ENCODE measurements at places on chromosomes 1 and 21. TPM values are rescaled to one million over a fixed set of nuclear protein-coding genes. Genes with fewer than 3 reads are reported as not detected.

- H3K4me3 ChIP-seq: no peak overlapping the region
- DNase-seq: no peak
- no peaks in the 10 kb centered on the region for H3K36me3 ChIP-seq
Measured at GRCh38 chr1:30855686-30856259, 52.8 kb downstream of the SDC3 start.

GRCh38 chr1:53295726-53296116, 32.1 kb downstream of the LRP8 start:
- no peak overlapping the region for H3K4me3 ChIP-seq
- H3K4me1 ChIP-seq: peaks cover 4% of the 10 kb centered on the region
- H3K27ac ChIP-seq: no peak overlapping the region
- H3K36me3 ChIP-seq: no peaks in the 10 kb centered on the region

GRCh38 chr1:30801771-30802198, 44.2 kb upstream of the LAPTM5 start:
- no peak overlapping the region for H3K4me3 ChIP-seq
- peak overlapping the region; percentile 59 for H3K27ac ChIP-seq
- peaks cover 49% of the 10 kb centered on the region for H3K4me1 ChIP-seq
- DNase-seq: peak; percentile 87
- no peaks in the 10 kb centered on the region for H3K36me3 ChIP-seq

GRCh38 chr1:19628879-19629278, 15.2 kb upstream of the NBL1 start:
- no peak for DNase-seq
- H3K36me3 ChIP-seq: peaks cover 33% of the 10 kb centered on the region
- H3K27ac ChIP-seq: no peak overlapping the region
- H3K4me1 ChIP-seq: peaks cover 7% of the 10 kb centered on the region

DNA sequence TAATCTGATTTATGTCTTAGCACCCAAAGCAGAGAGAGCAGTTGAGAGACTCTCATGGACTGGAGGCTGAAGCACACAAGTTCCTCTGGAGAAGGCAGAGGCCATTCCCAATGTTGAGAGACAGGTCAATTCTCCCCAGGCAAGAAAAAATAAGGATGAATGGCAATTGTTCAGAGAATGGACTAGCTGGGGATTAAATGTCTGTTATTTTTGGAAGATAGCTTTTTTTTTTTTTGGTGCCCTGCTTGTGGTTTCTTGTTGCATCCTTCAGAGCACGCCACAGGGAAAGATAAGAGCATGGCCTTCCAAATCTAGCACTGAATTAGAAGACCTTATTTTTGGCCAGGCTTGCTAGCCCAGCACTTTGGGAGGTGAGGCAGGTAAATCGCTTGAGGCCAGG, 65.6 kb upstream of the ERRFI1 start:
- DNase-seq: no peak
- no peak overlapping the region for H3K4me3 ChIP-seq
- no peak overlapping the region for H3K27ac ChIP-seq
- no peaks in the 10 kb centered on the region for H3K27me3 ChIP-seq

- peaks cover 16% of the 10 kb centered on the region for H3K4me1 ChIP-seq
- peak overlapping the region; percentile 70 for H3K27ac ChIP-seq
- no peaks in the 10 kb centered on the region for H3K36me3 ChIP-seq
- DNase-seq: no peak
- no peak overlapping the region for H3K4me3 ChIP-seq
Measured at GRCh38 chr1:61253912-61254633, 171.7 kb downstream of the NFIA start.

GRCh38 chr1:39220891-39221870, 16.7 kb downstream of the MACF1 start:
- H3K4me1 ChIP-seq: peaks cover 7% of the 10 kb centered on the region
- no peaks in the 10 kb centered on the region for H3K27me3 ChIP-seq
- H3K27ac ChIP-seq: no peak overlapping the region
- no peak for DNase-seq
- H3K36me3 ChIP-seq: no peaks in the 10 kb centered on the region
- no peak overlapping the region for H3K4me3 ChIP-seq

DNA sequence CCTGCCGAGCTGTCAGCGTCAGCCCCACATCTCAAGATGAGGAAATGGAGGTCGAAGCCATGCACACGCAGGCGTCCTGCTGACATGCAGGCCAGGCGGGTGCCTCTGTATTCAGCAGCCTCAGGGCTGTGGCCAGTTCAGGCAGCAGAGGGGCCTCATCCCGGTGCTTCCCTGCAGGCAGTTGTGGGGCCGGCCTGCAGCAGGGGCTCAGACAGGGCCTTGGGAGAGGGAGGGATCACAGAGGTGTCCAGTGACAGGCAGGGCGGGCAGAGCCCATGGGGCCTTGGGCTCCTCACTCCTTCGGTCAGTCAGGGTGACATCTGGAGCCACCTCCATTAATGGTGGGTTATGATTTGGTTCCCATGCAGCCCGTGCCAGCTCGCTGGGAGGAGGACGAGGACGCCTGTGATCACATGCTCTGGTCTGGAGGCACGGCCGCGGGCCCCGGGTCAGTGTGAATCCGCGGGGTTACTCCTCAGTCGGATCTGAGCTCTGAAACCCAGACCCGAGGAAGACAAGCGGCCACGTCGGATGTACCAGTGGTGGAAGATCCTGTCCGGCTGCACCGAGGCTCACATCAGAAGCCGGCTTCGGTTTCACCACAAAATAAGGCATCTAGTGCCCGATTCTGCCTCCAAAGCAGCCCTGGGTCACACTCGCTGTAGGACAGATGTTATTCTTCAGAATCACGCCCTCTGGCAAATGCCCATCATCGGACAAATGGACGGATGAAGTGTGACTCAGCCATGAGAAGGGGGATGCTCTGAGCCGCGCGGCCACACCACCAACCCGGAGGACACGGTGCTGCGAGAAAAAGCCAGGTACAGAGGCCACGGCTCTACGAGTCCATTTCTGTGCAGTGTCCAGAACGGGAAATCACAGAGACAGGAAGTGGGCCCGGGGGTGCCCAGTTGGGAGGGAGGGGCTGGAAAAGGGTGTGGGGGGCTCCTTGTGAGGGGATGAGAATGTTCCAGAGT, 33.4 kb downstream of the KRTAP10-1 start:
- DNase-seq: no peak
- H3K36me3 ChIP-seq: no peaks in the 10 kb centered on the region
- H3K4me1 ChIP-seq: no peaks in the 10 kb centered on the region
- peaks cover 8% of the 10 kb centered on the region for H3K27me3 ChIP-seq
- H3K4me3 ChIP-seq: no peak overlapping the region
- no peak overlapping the region for H3K27ac ChIP-seq

GRCh38 chr1:7352364-7352763, 418.7 kb upstream of the VAMP3 start:
- H3K4me1 ChIP-seq: no peaks in the 10 kb centered on the region
- no peaks in the 10 kb centered on the region for H3K36me3 ChIP-seq

DNA sequence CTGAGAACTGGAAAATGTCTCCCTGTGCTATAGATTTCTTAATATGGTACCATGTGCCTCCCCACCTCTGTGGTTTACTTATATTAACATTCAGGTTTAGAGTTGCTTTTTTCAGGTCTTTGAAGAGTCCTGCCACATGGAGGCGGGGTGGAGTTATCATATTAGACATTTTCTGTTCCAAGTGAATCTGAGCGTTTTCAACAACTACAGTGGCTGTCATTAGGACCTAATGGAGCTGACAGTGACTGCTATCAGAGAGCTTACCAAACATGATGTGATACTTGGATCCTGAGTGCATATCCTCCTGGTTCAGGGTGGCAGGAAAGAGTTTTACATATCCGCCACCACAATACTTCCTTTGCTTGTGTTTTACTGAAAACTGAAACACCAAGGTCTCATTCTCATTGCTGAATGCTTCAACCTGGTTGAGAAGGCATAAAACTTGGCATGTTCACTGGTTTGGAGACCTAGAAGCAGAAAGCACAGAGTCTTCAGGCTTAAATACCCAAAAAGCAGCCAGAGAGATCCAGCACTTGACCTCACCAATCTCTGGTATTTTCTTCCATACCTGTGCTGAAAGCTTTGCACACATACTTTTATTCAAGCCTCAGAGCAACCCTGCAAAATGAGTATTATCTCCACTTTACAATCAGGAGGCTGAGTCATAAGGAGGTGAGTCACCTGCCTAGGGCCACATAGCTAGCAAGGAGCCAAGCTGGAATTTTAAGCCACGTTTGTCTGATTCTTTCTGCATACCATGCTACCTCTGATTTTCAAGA, 47.4 kb upstream of the OSBPL9 start:
- H3K27ac ChIP-seq: peak overlapping the region; percentile 63
- peak; percentile 67 for DNase-seq
- H3K4me1 ChIP-seq: peaks cover 27% of the 10 kb centered on the region
- H3K36me3 ChIP-seq: no peaks in the 10 kb centered on the region
- no peak overlapping the region for H3K4me3 ChIP-seq

- H3K4me3 ChIP-seq: no peak overlapping the region
- no peaks in the 10 kb centered on the region for H3K27me3 ChIP-seq
- DNase-seq: no peak
- H3K4me1 ChIP-seq: no peaks in the 10 kb centered on the region
- no peaks in the 10 kb centered on the region for H3K36me3 ChIP-seq
Measured at GRCh38 chr21:21291883-21292569, 293.8 kb downstream of the NCAM2 start.

GRCh38 chr21:40049931-40050290, 182.7 kb downstream of the PCP4 start:
- no peaks in the 10 kb centered on the region for H3K27me3 ChIP-seq
- no peak overlapping the region for H3K27ac ChIP-seq
- H3K36me3 ChIP-seq: no peaks in the 10 kb centered on the region
- no peak for DNase-seq

GRCh38 chr1:23732363-23733224, 10.7 kb upstream of the ELOA start:
- DNase-seq: no peak
- no peaks in the 10 kb centered on the region for H3K36me3 ChIP-seq
- no peak overlapping the region for H3K27ac ChIP-seq

- no peaks in the 10 kb centered on the region for H3K36me3 ChIP-seq
- H3K27ac ChIP-seq: no peak overlapping the region
- H3K27me3 ChIP-seq: no peaks in the 10 kb centered on the region
- H3K4me1 ChIP-seq: no peaks in the 10 kb centered on the region
Measured at GRCh38 chr1:204607910-204608309, 77.6 kb downstream of the LRRN2 start.

- H3K4me1 ChIP-seq: no peaks in the 10 kb centered on the region
- no peaks in the 10 kb centered on the region for H3K36me3 ChIP-seq
- H3K4me3 ChIP-seq: no peak overlapping the region
- DNase-seq: no peak
Measured at GRCh38 chr1:208497866-208498541, 253.8 kb upstream of the PLXNA2 start.

DNA sequence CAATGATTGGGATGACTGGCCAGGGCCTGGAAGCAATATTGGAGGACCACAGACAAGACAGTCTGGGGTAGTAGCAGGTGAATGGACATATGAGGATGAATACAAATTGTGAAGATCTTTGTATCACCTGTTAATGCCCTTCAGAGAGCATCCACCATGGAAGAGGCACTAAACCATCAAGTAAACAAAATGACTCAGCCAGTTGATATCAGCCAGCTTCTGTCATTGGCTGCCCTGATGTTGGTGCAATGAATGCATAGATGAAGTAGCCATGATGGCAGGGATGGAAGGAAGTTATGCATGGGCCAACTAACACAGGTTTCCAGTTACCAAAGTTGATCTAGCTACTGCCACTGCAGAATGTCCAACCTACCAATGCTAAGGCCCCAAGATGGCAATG, 16.1 kb upstream of the ERI3 start:
- no peaks in the 10 kb centered on the region for H3K4me1 ChIP-seq
- no peak overlapping the region for H3K27ac ChIP-seq
- no peak for DNase-seq
- no peaks in the 10 kb centered on the region for H3K36me3 ChIP-seq
- H3K4me3 ChIP-seq: no peak overlapping the region
- H3K27me3 ChIP-seq: no peaks in the 10 kb centered on the region

DNA sequence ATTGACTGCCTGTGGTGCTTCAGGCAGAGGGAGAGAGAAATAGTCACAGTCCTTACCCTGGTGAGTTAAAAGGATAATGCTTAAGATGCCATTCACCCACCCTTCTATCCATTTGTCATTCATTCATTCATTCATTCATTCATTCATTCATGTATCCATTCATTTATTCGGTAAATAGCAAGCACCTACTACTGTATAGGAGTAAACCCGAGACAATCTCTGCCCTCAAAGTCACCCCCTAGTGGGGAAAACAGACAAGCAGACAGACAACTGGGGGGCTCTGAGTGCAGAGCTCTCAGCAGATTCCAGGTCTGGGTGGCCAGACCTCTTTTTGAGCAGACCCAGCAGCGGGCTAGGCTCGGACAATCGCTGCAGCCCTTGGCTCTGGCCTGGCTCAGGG, 14.1 kb upstream of the ACTL8 start:
- DNase-seq: no peak
- peaks cover 10% of the 10 kb centered on the region for H3K27me3 ChIP-seq
- no peak overlapping the region for H3K4me3 ChIP-seq
- no peaks in the 10 kb centered on the region for H3K4me1 ChIP-seq
- H3K36me3 ChIP-seq: no peaks in the 10 kb centered on the region

GRCh38 chr1:233127157-233127556, 168.4 kb downstream of the PCNX2 start:
- no peak overlapping the region for H3K4me3 ChIP-seq
- H3K27me3 ChIP-seq: no peaks in the 10 kb centered on the region
- H3K4me1 ChIP-seq: no peaks in the 10 kb centered on the region
- no peak overlapping the region for H3K27ac ChIP-seq
- no peak for DNase-seq

DNA sequence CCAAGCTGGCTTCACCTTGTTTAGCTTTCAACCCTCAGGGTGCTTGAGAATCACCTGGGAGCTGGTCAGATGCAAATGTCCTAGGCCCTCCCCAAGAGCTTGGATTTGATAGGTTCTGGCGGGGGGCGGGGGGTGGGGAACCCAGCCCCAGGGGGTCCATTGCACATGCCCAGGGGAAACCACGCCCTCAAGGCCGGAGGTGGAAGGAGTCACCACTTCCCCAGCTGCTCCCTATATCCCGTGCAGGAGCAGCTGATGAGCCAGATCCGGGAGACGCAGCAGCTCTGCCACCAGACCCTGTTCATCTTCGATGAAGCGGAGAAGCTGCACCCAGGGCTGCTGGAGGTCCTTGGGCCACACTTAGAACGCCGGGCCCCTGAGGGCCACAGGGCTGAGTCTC, 5.8 kb downstream of the TOR3A start:
- no peak overlapping the region for H3K4me3 ChIP-seq
- H3K36me3 ChIP-seq: peaks cover 3% of the 10 kb centered on the region
- H3K27ac ChIP-seq: no peak overlapping the region
- peaks cover 22% of the 10 kb centered on the region for H3K4me1 ChIP-seq
- H3K27me3 ChIP-seq: no peaks in the 10 kb centered on the region
- no peak for DNase-seq

MYCL gene
- total RNA-seq: 0.32 TPM

MAP3K21 gene
- 7.0 TPM for total RNA-seq

B3GALT5 gene
- 0.51 TPM for total RNA-seq

CYP4A11 gene
- not detected for total RNA-seq

TOE1 gene
- 8.1 TPM for total RNA-seq

MCOLN2 gene
- 22.2 TPM for total RNA-seq

JAM2 gene
- 21.4 TPM for total RNA-seq

TDRD5 gene
- total RNA-seq: 0.41 TPM

NOS1AP gene
- total RNA-seq: 3.9 TPM
